Liver (tissue), 10 donors: ENCODE measurements at places on chromosomes 2 and 18.

GRCh38 chr2:29361231-29361630, 246.0 kb downstream of the CLIP4 start:
- DNase-seq, result no peak

GRCh38 chr2:60806988-60807681, 51.1 kb downstream of the PAPOLG start:
- DNase-seq, result no peak

GRCh38 chr2:46502291-46502885, 23.0 kb downstream of the TMEM247 start:
- DNase-seq, result no peak

- no peak for DNase-seq
Measured at GRCh38 chr2:3403587-3404334, 24.3 kb downstream of the TRAPPC12 start.

DNA sequence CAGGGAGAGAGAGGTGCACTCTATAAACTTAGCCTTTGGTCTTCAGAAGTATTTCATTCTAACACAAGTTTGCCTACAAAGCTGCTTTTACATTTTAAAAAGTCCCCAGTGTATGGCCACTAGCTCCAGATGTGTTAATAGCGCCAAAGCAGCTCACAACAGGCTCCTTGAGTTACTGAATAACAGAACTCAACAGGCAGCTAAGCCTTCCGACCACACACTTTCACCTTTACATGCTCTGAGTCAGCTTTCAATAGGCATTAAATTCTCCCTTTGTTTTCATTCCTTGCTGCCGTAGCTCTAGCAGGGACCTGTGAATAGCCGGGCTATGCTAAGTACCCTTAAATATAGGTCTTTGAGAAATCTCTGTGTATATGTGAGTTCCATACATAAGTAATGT, 262.8 kb upstream of the PARD3B start:
- DNase-seq, result no peak

- DNase-seq, result no peak
Measured at GRCh38 chr2:234852941-234853340, 98.9 kb upstream of the SH3BP4 start.

GRCh38 chr2:13114391-13114790, 397.7 kb downstream of the TRIB2 start:
- DNase-seq, result no peak

- no peak for DNase-seq
Measured at GRCh38 chr2:70967189-70967588, 11.2 kb upstream of the ANKRD53 start.

DNA sequence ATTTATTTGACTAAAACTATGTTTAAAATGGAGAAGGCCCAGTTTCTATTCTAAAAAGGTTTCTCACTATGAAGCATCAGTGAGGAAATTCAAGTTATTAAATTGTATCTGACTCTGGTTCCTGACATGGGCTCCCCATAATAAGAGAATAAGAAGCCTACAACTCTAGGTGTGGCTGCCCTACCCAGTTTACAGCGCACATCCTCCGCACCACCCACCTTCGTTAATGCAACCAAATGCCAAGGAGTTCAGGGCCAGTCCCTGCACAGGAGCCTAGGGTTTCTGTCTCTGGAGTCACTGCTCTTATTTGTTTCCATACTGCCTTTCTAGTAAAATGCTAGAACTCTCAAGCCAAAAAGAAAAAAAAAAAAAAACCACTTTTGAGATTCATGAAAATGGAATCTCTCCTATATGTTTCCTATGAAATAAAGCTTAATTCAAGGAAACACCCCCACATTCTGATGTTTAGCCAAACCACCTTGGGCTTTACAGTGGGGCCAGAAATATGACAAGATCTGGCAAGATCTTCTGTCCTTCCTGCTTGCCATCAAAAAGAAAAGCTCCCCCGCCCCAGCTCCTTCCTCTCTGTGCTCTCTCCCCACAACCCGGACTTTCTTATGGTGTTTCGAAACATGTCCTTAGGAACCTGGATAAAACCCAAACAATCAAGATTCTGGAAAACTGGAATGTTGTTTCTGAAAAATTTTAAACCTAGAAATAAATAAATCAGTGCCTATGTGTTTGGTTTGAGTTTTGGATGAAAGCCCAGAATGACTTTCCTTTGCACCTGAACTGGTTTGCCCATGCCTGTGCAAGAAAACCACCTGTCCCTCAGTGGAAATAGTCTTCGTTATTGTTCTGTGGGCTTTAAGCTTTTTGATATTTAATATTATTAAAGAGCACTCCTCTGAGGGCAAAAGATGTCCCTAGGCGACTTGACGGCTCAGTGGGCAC, 136.7 kb downstream of the SP3 start:
- DNase-seq, result no peak

DNA sequence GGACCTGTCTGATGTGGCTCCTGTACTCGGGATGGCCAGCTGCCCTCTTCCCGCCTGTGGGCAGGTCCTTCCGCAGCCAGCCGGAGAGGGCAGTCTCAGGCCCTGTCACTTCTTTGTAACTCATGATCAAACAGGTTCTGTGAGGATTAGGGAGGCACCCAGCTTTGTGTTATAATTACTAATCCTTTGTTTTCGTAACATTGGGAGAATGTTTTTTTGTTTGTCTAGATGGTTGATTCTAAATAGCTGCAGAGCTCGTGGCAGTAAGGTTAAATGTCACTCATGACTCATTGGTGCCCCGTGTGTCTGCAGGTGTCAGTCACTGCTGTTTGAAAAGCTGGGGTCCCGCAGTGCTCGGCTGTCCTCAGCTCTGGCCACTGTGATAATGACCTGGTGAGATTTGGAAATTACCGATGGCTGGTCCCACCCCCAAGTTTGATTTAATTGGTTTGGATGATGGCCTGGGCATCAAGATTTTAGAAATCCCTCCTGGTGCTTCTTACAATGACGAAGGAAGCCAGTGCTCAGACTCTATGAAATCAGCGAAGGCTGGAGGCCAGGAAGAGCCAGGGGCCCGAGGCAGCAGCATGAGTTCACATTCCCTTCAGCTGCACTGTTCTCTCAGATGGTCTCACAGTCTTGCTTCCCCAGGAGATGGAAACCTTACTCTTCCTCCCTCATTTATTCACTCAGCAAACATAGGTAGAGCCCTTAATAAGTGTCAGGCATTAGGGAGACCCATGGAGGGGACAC, 172.8 kb downstream of the VAPA start:
- no peak for DNase-seq

DNA sequence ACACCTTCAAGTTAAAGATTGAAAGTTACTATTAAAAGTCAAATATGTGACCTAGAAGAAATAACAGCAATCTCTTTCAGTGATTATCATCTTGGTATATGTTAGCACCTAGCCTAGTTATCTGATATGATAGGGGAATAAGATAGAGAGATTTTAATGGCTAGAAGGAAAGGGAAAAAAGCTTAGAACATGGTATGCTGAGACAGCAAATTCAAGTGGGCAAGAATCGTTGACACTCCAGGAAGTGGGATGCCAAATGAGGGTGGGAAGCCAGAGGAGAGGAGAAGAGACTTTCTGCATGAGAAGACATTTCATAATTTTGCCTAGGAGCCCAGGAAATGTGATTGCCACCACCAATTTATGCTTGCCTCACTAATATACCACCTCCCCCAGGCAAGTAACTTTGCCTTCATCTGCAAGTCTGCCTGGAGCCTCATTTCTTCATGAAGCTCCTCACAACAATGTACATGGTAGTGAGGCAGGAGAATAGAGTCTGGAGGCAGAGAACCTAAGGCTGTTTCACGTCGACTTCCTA, 504.9 kb downstream of the TNS1 start:
- no peak for DNase-seq

- DNase-seq, result no peak
Measured at GRCh38 chr2:239143858-239144712, 256.7 kb downstream of the HDAC4 start.

GRCh38 chr2:124836416-124836815, 811.3 kb downstream of the CNTNAP5 start:
- DNase-seq, result no peak

DNA sequence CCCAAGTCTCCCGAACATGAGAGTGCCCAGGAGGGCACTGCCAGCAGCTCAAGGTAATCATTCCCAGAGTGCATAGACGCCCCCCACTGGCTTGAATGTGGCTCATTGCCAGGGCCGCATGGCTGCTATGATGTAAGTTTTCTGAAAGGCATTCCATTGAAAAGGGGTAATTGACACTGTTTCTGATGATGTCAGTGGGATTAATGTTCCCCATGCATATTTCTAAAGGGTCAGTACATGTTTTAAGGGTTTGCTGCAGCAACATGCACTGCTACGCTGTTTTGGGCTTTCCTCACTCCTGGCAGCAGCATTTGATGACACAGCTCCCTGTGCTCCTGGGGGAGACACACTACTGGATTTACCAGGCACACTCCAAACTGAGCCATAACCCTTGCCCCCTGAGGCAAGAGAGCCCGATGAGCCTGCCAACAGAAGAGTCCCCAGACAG, 36.7 kb downstream of the KIAA2012 start:
- no peak for DNase-seq

GRCh38 chr2:240225660-240226475, 85.4 kb upstream of the OTOS start:
- DNase-seq, result no peak

- no peak for DNase-seq
Measured at GRCh38 chr2:63840081-63840784, 1.5 kb upstream of the UGP2 start.

DNA sequence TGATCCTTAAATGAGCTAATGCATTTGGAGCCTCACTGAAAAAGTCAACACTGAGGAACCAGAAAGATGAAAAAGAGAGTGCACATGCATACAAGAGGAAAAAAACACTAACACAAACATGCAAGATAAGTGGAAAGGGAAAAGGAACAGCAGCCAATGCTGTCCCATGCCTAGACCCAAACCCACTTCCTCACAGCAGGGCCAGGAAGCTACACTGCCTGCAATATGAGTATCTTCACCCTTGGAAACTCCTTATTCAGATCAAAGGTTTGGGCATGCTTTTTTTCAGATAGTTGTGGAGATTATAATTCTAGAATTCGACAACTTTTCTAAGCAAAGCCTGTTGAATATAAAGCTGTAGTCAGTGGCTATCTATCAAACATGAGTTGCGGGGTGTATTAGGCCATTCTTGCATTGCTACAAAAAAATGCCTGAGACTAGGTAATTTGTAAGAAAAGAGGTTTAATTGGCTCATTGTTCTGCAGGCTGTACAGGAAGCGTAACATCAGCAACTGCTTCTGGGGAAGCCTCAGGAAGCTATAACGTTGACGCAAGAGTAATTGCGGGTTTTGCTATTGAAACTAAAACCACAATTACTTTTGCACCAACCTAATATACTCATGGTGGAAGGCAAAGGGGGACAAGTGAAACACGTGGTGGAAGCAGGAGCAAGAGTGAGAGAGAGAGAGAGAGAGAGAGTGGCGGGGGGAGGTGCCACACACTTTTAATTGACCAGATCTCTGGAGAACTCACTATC, 138.2 kb downstream of the MBD2 start:
- DNase-seq, result no peak

DNA sequence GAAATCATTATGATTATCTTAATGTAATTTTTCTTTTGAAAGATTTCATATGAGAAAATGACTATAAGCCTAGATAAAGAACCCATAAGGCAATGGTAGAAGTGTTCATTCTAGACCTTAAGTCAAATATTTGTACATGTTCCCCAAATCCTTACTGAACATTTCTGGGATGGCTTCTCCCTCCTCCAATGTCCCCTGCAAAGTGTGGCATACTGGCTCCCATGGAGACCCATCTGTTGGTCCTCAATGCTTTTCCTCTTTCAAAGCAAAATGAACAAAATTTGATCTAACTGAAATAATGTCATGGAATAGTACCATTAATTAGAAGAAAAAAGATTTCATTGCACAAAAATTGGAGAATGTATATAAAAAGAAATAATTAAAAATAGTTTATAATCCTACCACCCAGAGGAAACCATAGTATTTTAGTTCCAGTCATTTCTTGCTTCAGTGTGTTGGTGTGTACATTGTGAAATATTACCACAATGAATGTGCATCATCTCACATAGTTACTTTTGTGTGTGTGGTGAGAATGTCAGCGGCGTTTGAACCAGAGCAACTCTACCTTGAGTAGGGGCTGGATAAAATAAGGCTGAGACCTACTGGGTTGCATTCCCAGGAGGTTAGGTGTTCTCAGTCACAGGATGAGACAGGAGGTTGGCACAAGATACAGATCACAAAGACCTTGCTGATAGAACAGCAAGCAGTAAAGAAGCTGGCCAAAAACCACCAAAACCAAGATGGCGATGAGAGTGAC, 181.3 kb downstream of the UXS1 start:
- DNase-seq, result no peak

DNA sequence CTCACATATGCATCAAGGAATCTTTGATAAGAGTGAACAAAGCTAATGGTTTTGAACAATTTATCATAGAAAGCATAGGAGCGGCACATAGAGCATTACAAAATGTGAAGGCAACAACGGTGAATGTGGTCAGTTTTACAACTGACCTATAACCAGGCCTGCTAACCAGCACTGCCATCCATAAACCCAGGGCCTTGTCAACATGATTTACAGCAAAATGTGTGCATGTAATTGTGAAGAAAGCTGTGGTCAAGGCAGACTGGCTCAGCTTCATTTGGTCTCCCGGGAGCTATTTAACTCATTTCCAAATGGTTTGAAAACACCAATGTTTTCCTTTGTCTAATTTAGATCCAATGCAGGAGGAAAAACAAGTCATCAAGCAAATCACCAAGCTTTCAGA, 119.8 kb downstream of the DHRS9 start:
- DNase-seq, result no peak

- no peak for DNase-seq
Measured at GRCh38 chr2:7609974-7610373, 692.8 kb downstream of the RNF144A start.

GRCh38 chr2:109410039-109410815, 203.5 kb downstream of the SEPTIN10 start:
- no peak for DNase-seq

GRCh38 chr18:59114160-59114559, 25.5 kb upstream of the SEC11C start:
- no peak for DNase-seq

DNA sequence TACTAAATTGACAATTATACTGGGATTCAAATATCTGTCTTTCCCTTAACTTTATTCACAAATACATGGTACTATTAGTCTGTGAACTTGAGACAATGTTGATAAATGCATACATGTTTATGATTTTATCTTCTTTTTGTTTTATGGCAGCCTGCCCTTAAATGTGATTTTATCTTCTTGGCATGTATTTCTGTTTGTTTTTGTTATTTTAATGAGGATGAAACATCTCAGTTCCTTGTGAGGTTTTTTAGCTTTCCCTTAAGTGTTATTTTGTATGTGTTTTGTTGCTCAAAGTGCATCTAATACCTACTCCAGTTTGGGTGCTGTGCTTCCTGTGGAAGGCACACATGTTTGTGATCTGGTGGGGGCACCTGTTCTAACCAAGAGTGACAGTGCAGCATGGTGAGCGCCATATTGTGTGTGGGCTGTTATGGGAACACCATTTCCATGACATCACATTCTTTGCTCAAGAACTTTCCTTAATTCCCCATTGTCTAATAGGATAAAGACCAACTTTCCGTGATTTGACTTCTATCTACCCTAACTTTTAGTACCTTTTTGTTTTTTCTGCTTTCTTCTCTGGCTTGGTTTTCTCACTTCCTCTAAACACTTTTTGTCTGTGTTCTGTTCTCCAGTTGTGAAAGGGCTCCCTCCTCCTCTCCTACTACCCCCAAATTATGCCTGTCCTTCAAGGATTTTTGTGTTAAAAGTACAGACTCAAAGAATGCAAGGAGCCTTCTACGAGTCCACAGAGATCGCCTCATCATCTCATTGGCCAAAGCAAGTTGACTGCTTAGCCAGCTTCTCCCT, 162.1 kb upstream of the TTC39C start:
- no peak for DNase-seq

GRCh38 chr2:71458413-71459083, 5.2 kb downstream of the DYSF start:
- DNase-seq, result peak; percentile 19
